ENCODE measurements at places on chromosomes 1 and 21. TPM values are rescaled to one million over a fixed set of nuclear protein-coding genes. Genes with fewer than 3 reads are reported as not detected.
A peak's percentile ranks its signal among the peaks of the same experiment; 100 is the strongest.

DNA sequence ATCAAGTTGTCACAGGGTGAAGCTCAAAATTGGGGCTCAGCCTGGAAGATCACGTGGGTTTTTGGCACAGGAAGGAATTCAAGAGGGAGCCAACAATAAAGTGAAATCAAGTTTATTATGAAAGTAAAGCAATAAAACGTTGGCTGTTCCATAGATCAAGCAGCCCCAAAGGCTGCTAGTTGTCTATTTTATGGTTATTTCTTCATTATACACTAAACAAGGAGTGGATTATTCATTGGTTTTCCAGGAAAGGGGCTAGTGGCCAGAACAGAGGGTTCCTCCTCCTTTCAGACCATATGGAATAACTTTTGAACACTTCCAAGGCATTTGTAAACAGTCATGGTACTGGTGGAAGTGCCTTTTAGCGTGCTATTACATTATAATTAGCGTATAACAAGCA lies 723.5 kb upstream of the ADAMTS5 start:
- no peak for DNase-seq

DNA sequence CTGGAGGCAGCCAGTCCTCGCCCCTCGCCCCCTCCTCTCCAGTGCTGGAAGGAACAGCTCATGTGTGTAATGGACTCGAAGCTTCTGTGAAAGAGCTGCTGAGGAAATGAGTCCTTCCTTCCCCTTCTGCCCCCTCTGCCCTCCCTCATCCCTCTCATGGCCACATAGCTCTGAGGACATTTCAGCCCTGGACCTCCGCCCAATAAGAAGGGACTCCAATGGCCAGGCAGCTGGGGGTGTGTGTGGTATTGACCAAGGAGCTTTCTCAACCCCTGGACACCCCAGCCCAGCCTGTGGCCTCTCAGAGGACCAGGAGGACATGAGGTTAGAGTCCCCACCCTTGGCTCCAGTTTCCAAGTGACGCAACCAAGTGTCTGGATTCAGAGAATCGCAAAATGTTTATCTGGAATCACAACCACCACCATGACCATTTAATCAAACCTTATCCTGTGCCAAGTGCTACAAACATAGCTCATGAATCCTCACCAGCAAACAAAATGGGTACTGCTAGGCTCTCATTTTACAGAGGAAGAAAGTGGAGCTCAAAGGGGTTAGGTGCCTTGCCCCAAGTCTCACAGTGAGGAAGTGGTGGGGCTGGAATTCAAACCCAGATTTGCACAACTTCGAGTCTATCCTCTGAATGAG lies 47.8 kb upstream of the ECE1 start:
- peak; percentile 75 for DNase-seq

- peak; percentile 91 for DNase-seq
These were observed 13.8 kb downstream of the PARK7 start for GRCh38 chr1:7975212-7975865.

GRCh38 chr1:170790651-170791071 lies 126.7 kb downstream of the PRRX1 start:
- no peak for DNase-seq

DNA sequence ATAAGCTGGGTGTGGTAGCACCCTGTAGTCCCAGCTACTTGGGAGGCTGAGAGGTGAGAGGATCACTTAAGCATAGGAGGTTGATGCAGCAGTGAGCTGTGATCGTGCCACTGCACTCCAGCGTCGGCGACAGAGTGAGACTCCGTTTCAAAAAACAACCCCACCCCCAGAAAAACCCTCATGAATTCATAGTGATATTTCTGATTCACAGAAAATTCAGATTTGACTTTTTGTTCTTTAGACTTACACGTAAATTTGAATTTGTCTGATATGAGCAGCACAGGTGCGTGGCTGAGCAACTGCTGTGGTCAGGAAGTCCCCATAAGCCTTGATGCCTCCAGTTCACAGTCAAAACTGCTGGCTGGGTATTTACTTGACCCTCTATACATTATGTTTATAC lies 10.0 kb upstream of the MORC3 start:
- no peak for DNase-seq

DNA sequence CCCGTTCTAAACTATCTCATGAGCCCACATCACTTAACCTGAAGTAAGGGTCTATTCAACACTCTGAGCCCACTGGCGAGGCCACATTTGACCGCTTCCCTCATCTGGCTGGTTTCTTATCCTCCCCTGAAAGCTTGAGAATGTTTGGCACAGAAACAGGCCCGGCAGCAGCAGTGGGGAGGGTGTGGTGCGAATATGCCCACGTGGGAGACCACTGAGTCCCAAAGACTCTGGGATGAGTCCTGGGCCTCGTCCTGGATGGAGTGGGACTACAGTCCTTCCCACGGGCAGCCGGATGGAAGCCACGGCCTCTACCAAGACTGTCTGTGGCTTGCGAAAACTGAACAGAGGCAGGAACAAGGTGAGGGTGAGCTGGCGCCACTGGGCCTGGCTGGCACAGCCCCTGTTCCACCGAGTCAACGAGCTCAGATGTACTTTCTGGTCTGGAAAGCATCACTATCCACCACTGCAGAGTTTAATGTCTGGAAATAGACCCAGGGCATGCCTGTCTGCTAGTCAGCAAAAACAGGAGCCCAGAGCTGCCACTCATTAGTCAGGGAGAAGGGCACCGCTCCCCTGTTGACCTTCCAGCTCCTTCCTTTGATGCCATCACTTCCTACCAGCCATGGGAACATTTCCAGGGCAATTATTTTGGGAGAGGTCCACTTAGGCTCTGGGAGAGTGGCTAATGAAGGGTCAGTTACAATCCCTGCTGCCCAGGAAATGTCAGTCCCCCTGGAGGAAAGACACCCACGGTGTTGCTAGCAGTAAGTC lies 386.6 kb downstream of the MATN1 start:
- DNase-seq = no peak

DNA sequence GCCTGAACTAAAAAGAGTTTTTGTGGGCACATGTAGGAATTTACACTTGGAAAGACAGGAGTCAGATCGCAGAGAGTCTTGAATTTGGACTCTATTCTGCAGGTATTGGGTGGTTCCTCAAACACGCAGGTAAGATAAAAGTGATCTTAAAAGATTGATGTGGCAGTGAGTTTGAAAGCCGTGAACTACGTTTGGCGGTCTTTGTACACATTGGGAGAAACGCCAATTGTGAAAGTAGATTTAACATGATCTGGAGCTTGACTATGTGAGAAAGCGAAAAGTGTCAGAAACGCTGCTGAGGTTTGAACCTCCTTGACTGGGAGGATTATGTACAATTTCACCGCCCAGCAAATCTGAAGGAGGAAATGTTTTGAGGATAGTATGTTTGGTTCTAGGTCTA lies 1.5 kb upstream of the PPP2R5A start:
- DNase-seq = no peak

DNA sequence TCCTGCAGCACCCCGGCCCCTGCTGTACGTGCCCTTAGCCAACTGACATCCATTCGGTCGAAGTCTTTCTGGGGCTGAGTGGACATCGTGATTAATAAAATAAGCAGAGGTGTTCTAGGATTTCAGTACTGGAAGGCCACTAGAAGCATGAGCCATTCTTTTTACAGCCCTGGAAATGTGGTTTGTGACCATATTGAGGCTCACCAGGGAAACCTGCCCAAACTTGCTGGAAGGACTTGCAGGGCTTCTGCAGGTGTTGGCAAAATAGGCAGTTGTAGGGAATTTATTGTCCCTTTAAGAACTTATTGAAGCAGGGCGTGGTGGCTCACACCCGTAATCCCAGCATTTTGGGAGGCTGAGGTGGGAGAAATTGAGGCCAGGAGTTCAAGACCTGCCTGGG lies 80.8 kb downstream of the DOP1B start:
- DNase-seq = no peak

DNA sequence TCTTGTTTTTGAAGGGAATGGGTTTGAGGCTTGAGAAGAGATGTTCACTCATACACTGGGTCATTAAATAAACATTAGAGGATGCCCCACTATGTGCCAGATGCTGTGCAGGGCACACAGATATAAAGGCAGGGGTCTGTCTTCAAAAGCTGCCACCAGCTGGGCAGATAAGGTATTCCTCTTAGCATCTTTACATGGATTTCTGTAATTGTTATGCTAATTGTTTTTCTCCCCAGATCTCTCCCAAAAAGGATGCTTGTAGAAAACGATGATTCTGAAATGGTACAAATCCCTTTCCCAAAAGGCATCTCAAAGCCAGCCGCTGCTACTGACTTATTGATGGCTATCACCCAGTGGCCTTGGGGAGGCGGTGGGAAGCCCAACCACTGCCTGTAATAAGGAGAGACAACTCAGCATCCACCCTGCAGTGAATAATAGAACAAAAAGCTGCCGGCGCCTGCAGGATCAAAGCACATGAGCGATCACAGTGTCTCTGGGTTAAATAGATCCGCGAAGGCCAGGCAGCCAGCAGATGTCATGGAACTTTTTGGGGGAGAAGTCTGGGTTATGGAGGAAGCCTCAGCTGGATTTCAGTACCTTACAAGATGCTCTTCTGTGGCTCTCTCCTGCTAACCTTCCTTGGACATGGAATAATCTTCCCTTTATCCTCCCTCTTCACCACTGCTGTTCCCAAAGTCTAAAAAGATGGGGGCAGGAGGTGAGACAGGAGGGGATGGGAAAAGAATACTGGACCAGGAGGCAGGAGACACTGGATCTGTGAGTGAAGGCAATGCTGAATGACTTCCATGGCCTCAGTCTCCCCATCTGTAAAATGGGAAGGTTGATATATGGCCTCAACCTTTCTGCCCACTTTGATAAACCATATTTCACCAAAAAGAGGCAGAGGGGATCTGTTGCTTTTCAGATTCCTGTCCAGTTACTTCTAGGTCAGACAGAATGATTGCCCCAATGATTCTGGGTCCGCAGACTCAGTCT lies 54.8 kb upstream of the CD34 start:
- DNase-seq = no peak

GRCh38 chr1:41535716-41536115 lies 51.2 kb upstream of the EDN2 start:
- DNase-seq = no peak

- no peak for DNase-seq
These were observed 6.6 kb downstream of the SELL start for GRCh38 chr1:169704797-169705196.

GRCh38 chr21:34524646-34525601 lies 12.9 kb upstream of the KCNE1 start:
- DNase-seq = peak; percentile 60

DNA sequence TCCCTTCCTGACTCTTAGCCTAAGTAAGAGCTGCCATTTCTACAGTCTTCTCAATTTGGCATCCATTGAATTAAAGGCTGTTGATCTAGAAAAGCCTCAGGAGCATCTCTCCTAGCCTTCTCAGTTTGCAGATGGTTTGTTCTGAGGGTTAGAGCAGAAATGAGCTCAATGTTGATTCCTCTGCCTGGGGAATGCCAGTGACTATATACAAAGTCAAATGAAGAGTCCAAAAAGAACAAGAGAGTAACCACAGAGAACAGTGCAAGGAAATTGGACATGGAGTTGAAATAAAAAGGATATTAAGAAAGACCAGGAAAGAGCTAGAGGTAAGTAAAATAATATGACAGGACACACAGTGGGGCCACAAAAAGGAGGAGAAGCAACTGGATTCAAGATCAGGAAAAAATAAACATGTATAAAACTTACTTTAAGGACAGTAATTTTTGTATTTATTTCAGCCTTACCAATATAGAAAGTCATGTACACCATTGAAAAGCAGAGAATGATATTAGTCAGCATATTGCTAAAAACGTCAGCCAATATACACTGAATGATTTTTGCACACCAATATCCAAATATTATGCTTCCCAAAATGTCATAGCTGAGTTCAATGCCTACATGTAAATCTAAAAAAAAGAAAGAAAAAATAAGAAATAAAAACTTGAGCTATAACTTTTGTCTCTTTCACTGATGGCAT lies 21.3 kb downstream of the SLC9C2 start:
- DNase-seq = no peak

DNA sequence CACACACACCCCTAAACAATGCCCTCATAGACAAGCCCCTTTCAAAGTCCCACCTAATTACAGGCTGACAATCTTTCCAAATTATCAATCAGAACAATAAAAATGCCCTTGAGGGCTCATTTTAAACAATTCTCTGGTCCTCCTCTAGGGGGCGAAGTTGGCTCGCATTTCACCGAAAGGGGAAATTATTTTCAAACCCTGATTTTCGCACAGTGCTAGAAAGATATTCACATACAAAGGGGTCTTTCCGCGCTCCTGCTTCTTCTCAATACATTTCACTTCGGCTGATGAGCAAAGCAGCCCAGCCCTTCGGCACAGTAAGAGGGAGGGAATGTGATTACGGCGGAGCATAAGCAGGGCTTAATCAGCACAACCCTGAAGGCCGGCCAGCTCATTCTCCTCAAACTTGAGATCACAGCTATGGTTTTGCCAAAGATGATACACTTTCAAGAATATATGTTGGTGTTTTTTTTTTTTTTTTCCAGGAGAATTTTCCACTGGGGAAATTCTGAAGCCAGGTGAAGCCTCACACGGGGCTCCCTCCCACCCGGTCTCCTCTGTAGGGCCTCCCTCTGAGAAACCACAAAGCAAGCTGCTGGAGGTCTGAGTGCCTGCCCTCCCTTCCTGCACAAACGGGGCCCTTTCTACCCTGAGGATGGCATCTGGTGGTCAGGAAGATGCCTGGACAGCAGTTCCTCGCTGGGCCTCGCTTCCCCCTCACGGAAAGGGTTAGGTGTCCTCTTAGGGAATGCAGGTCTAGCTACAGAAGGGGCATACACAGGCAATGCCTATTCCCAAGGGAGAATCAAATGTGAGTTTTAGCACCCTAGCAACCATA lies 66.9 kb downstream of the GNG12 start:
- peak; percentile 69 for DNase-seq

GRCh38 chr1:154006136-154006535 lies 15.6 kb downstream of the RPS27 start:
- DNase-seq = no peak

DNA sequence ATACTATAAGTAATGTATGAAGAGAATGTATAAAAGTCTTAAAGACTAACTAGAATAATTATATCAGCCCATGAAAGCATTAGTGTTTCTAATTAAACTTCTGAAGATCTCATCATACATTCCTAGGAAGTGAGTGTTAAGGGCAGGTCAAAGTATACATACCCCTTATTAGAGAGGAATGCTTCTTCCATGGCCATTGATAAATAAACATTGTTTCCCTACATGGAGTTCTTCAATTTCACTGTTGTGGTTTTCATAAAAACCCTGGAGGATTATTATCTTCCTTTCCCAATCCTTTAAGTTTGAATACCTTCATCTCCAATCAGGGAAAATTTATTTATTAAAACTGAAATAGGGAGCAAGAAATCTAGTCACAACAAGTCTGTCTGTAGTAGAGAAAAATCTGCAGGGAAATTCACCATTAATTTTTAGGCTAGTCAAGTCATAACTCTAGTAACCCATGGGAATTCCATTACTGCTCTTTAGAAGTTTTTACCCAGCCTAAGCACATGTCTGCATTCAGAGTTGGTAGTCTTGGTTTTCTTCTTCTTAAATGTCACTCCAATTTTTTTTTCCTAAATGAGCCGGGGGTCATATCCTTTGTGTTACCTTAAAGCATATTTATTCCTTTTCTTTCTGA lies 147.0 kb downstream of the TNFSF18 start:
- DNase-seq = peak; percentile 54

TMEM125 gene
- not detected for total RNA-seq

CFHR1 gene
- not detected for total RNA-seq

ZBTB18 gene
- 25.4 TPM for total RNA-seq

TTC39A gene
- total RNA-seq = 4.1 TPM
